ENCODE measurements at places on chromosomes 16 and 17. TPM values are rescaled to one million over a fixed set of nuclear protein-coding genes. Genes with fewer than 3 reads are reported as not detected.
A peak's percentile ranks its signal among the peaks of the same experiment; 100 is the strongest.

DNA sequence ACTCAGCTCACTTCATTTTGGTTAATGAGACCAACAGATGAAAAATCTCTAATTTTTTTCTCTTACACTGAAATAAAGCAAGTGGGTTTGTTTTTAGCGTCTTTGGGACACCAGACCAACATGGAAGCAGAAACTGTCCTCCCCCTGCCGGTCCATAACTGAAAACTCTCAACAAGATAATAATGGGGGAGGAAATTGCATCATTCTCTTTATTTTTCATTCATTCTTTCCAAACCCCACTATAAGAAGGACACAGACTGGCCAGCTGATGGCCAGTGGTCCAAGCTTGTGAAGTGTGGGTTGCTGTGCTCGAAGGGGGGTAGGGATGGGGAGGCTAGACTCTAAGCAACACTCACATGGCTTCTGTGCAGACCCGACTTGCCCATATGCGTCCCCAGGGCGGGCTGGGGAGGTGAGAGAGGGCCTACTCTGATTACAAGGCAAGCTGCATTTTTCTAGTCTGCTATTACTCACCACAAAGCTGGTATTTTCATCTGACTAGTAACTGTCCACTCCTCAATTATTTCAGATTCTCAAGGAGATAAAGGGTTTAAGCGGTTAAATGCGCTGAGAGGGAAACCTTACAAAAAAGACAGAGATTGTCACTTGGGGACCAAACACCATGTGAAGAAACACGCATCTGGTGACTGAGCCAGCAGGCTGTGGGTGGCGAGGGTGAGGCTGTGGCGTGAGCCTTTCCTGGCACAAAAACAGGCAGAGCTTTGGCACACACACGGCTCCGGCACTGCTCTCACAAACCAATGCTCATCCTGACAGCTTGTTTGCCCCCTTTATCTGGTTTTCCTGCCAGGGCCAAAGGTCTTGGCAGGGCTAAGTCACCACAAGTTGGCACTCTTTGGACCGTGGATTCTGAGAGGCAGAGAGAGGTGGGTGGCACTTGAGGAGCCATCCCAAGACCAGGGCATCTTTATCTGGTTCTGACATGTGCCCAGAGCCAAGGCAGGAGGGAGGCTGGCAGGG lies 38.2 kb downstream of the MARF1 start:
- H3K27me3 ChIP-seq = no peaks in the 10 kb centered on the region
- no peak overlapping the region for H3K4me3 ChIP-seq
- H3K27ac ChIP-seq = peak overlapping the region; percentile 4

The CHP2 gene
- total RNA-seq = not detected

DNA sequence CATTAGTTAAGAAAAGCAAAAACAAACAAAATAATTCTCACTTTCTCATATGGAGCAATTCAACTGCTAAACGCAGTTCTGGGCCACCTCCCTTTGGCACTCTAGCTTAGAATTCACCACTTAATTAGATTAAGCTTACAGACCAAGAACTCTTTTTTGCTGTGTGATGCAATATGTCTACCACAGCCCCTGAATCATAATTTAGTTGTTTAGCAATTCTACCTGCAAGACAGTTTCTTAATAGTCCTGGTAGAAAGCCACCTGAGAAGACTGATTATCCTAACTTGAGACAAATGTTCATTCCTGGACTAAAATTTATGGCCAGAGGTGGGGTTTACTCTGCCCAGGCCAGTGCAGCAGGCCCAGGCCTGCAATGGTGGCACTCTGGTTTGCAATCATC lies 205.9 kb downstream of the HS3ST3A1 start:
- H3K27ac ChIP-seq = no peak overlapping the region
- no peaks in the 10 kb centered on the region for H3K4me1 ChIP-seq
- peaks cover 2% of the 10 kb centered on the region for H3K27me3 ChIP-seq
- no peaks in the 10 kb centered on the region for H3K36me3 ChIP-seq
- no peak overlapping the region for H3K4me3 ChIP-seq

The MAF gene
- 279 TPM for total RNA-seq

The FSCN2 gene
- 0.43 TPM for total RNA-seq

The CACNG3 gene
- not detected for total RNA-seq

The COX6A2 gene
- not detected for total RNA-seq

DNA sequence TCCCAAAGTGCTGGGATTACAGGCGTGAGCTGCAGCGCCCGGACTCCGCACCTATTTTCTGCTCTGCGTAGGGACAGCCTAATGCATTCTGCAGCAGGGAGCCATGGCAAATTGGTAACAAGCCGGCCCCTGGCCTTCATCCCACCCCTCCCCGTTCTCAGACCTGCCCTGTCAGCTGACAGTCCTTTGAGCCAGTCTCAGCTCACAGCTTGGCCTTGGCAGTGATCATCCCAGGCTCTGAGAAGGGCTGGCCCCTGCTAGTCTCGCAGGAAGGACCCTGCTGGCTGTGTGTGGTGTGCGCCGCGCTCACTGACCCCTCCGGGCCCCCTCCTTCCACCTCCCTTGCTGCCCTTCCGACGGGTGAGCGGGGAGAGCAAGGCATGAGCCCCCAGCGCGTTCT lies 10.3 kb upstream of the NPTX1 start:
- no peaks in the 10 kb centered on the region for H3K36me3 ChIP-seq
- DNase-seq = no peak
- no peaks in the 10 kb centered on the region for H3K4me1 ChIP-seq
- no peak overlapping the region for H3K27ac ChIP-seq
- H3K4me3 ChIP-seq = no peak overlapping the region

GRCh38 chr16:80997139-80997798 lies 9.4 kb downstream of the CMC2 start:
- DNase-seq = no peak
- H3K4me3 ChIP-seq = peak overlapping the region; percentile 92
- H3K27ac ChIP-seq = peak overlapping the region; percentile 98

The ITGAL gene
- total RNA-seq = 586 TPM

DNA sequence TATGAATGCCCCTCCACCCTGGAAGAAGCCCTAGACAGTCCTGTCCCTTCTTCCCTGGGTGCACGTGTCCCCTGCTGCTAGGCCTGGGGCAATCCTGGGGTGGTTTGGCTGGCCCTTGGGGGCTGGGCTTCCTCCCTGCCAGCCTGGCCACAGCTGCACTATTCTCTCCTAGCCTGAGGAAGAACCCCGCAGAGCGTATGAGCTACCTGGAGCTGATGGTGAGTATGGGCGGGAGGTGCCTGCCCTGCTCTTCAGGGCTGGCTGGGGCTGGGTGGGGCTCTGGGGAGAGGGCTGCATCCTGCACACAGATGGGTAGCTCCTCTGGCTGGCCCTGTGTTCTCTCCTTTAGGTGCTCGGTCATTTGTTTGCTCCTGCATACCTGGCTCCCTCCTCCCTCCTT lies 28.8 kb downstream of the MAP2K3 start:
- H3K27me3 ChIP-seq = no peaks in the 10 kb centered on the region
- H3K36me3 ChIP-seq = peaks cover 35% of the 10 kb centered on the region
- no peaks in the 10 kb centered on the region for H3K4me1 ChIP-seq
- H3K27ac ChIP-seq = no peak overlapping the region
- no peak overlapping the region for H3K4me3 ChIP-seq

The CFAP119 gene
- total RNA-seq = 3.1 TPM

The RILP gene
- total RNA-seq = 7.5 TPM

GRCh38 chr17:17073581-17074403 lies 31.5 kb downstream of the MPRIP start:
- no peak for DNase-seq
- no peak overlapping the region for H3K4me3 ChIP-seq
- no peak overlapping the region for H3K27ac ChIP-seq
- H3K36me3 ChIP-seq = peaks cover 27% of the 10 kb centered on the region
- H3K27me3 ChIP-seq = no peaks in the 10 kb centered on the region

DNA sequence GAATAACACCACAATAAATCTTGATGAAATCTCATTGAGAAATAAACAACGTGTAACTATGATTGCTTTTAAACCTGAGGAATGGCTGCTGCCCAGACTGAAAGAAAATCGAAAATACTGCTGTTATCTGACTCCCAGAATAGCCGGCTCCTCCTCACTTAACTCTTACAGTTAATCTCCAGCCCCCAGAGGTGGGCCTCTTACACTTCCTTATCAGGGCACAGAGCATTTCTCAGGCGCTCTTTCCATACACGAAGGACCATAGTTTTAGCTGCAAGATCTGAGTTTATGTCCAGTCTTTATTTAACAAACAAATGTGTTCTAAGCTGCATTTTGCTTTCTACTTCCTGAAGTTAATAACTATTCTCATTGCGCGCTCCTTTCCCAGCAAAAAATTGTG lies 206.9 kb downstream of the MAP2K4 start:
- no peaks in the 10 kb centered on the region for H3K27me3 ChIP-seq
- H3K36me3 ChIP-seq = no peaks in the 10 kb centered on the region
- DNase-seq = no peak
- H3K4me1 ChIP-seq = no peaks in the 10 kb centered on the region
- no peak overlapping the region for H3K27ac ChIP-seq

DNA sequence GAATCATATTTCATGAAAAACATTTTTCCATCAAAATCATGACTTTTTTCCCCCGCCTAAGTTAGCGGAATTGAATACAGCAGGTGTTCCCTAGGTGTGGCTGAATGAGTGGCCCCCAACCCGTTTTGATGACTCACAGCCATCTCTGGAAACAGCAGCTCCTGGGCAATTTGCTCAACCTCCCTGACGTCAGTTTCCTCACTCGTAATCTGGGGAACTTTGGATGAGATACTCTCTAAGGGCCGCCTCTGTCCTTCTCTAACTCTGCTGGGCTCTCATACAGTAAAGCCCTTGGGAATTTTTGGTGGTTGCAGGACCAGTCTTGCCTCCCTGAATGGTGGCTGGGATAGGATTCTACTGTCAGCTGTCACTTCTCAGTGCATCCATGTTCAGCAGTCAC lies 11.6 kb upstream of the NTN1 start:
- no peak overlapping the region for H3K4me3 ChIP-seq
- H3K27me3 ChIP-seq = peaks cover 54% of the 10 kb centered on the region
- H3K27ac ChIP-seq = no peak overlapping the region
- peaks cover 2% of the 10 kb centered on the region for H3K36me3 ChIP-seq

The CASKIN1 gene
- 0.18 TPM for total RNA-seq

The GAS2L2 gene
- total RNA-seq = not detected

DNA sequence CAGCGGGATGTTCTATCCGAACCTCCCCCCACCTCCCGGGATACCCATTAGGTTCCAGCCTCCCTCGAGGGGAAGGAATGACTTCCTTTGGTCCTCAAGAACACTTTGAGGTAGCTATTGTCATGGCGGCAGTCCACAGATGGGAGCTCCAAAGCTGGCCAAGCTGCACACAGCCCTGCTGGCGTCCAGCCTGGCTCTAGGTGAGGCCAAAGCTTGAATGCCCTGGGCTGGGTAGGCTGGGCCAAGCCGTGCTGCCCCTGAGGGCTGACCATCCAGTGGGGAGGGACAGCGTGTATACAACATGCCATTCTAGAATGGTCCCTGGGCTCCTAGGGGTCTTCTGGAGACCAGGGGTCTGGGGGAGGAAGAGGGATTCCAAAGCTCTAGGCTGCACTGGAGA lies 43.5 kb downstream of the PEMT start:
- H3K36me3 ChIP-seq = no peaks in the 10 kb centered on the region
- no peak overlapping the region for H3K4me3 ChIP-seq
- DNase-seq = no peak
- no peaks in the 10 kb centered on the region for H3K27me3 ChIP-seq
- H3K4me1 ChIP-seq = no peaks in the 10 kb centered on the region

GRCh38 chr16:21300309-21301167 lies 22.4 kb upstream of the CRYM start:
- DNase-seq = peak; percentile 59
- H3K4me1 ChIP-seq = peaks cover 21% of the 10 kb centered on the region
- H3K4me3 ChIP-seq = peak overlapping the region; percentile 91

- no peaks in the 10 kb centered on the region for H3K4me1 ChIP-seq
- no peaks in the 10 kb centered on the region for H3K36me3 ChIP-seq
- H3K27me3 ChIP-seq = no peaks in the 10 kb centered on the region
- no peak overlapping the region for H3K27ac ChIP-seq
These were observed 77.3 kb downstream of the ZDHHC7 start for GRCh38 chr16:84933774-84934631.

Data from activated CD4-positive, alpha-beta memory T cell treated with anti-CD3 and anti-CD28 coated beads, Interleukin-2, amount 10 ng/mL, durations not matched to agents 7 days and 5 days (primary cell).